ENCODE measurements at places on chromosomes 4 and X. TPM values are rescaled to one million over a fixed set of nuclear protein-coding genes. Genes with fewer than 3 reads are reported as not detected.

The GLA gene
- total RNA-seq = 181 TPM

The FRMPD4 gene
- total RNA-seq = 0.34 TPM

The CD40LG gene
- total RNA-seq = not detected

The CSN1S1 gene
- not detected for total RNA-seq

The ASB11 gene
- 0.33 TPM for total RNA-seq

The NAP1L5 gene
- 10.5 TPM for total RNA-seq

The SFRP2 gene
- not detected for total RNA-seq

The UBQLN2 gene
- 12.0 TPM for total RNA-seq

The PGK1 gene
- total RNA-seq = 216 TPM

The RAPGEF2 gene
- total RNA-seq = 48.7 TPM

The CLDN34 gene
- not detected for total RNA-seq

The ITIH6 gene
- 0.73 TPM for total RNA-seq

The BMP3 gene
- not detected for total RNA-seq

The NUP62CL gene
- total RNA-seq = 2.0 TPM

The VEGFD gene
- total RNA-seq = 1.00 TPM

All from melanocyte of skin (primary cell).